ENCODE measurements at places on chromosomes 13 and 19. TPM values are rescaled to one million over a fixed set of nuclear protein-coding genes. Genes with fewer than 3 reads are reported as not detected.
A peak's percentile ranks its signal among the peaks of the same experiment; 100 is the strongest.

DNA sequence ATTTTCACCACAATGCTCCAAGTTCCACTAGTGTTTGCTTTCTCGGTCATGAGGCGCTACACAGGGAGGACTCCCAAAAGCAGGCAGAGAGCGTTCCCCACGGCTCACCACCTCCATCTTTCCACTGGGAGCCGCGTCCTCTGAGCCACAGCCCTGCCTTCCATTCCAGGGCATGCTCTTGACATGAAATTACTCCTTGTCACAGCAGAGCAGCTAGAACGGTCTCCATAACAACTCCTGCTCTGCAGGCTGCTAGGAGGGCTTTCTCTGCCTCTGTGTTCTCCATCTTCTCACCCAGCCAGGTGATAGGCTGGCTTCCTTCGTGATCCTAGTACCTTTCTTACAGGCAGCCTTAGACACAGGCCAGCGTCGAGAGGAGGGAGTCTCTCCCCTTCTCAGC lies 171.8 kb upstream of the UBL3 start:
- no peak for DNase-seq

CEACAM4 gene
- not detected for total RNA-seq

DNA sequence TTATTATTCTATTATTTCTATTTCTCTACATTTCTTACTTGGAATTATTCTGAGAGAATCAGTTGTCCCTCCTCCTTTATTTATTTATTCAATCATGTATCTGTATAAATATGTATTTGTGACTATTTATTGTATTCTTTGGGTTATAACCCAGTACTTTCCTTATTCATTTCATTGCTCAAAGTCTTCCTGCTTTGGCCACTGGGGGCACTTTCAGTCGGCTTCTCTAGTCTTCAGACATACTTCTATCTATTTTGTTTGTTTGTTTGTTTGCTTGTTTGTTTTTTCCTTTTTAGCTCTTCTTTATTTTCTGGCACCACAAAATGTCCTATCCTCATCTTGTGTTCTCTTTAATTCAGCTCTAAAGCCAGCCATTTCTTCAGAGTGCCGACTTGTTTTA lies 260.4 kb downstream of the NALCN start:
- DNase-seq = no peak

- DNase-seq = no peak
Measured at GRCh38 chr13:24511816-24512196, 772 bp downstream of the PARP4 start.

DNA sequence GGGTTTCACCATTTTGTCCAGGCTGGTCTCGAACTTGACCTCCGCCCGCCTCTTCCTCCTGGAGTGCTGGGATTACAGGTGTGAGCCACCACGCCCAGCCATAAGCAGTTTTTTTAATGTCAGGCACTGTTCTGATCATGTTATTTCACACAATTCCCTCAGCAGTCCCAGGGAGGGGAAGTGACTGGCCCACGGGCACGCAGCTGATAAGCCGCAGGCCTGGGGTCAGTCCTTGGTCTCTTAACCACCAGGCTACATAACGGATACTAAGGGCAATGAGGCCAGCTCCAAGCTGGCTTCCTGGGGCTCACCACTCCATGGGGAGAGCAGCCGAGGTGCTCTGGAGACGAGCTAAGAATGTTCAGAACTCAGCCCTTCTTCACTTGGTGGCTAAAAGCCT lies 13.5 kb downstream of the BRSK1 start:
- DNase-seq = no peak

GRCh38 chr13:54989418-54989817 lies 1960.8 kb downstream of the OLFM4 start:
- no peak for DNase-seq

GRCh38 chr19:56108447-56109195 lies 12.5 kb downstream of the ZNF787 start:
- peak; percentile 12 for DNase-seq

DNA sequence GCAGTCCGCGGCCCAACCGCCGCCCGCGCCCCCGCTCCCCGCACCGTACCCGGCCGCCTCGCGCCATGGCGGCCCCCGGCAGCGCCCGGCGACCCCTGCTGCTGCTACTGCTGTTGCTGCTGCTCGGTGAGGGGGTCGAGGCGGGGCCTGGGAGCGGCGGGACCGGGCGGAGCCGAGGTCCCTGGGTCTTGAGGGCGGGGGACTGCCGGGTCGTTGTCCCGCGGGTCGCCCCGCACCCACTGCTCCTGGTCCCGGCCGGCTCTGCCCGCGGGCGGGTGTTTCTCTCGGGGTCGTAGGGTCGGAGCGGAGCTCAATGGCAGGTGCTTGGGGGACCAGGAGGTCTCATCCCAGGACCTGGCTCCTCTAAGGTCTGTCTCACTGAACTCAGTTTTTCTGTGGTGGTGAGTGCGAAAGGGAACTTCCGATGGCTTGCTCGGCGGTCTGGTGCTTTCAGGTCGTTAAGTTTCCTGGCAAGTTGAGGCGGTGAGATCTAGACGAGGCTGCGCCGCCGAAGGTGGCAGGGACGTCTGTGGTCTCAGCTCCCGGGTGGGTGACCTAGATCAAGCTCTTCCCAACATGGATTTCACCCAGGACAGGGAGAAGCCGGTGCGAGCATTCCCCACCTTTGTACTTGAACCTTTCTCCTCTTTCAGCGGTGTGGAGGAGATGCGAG lies 467 bp downstream of the LAMP1 start:
- DNase-seq = no peak

SSC5D gene
- total RNA-seq = 1.7 TPM

TMEM145 gene
- under 0.01 TPM for total RNA-seq

OR7C1 gene
- not detected for total RNA-seq

- DNase-seq = no peak
Measured at GRCh38 chr13:69319656-69320055, 788.0 kb upstream of the ATXN8OS start.

ZNF284 gene
- 5.0 TPM for total RNA-seq

Measured in IMR-90 (cell line).